Adipocyte (in vitro differentiated cells): ENCODE measurements at places on chromosomes 12 and 14.

DNA sequence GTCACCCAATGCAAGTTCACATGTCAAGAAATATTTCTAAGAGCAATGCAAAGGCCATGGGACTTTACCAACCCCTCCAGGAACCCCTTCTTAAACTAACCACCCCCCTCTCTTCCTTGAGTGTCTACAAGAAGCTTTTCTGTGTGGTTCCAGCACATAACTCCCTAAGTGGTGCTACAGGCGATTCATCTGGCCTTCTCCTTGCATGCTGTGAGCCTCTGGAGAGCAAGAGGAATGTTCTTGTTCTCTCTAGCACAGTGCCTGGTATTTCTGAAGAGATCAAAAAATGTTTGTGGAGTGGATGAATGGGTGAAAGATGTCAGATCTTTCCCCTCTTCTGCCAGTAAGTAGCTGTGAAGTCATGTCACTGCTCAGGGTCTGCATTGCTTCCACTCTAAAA is 5.9 kb upstream of the RNASE12 start:
- no peak for DNase-seq

GRCh38 chr14:67140556-67140955 is 48.7 kb upstream of the GARIN2 start:
- DNase-seq, result no peak

- DNase-seq, result peak; percentile 19
Observed at GRCh38 chr12:31118347-31119191, 44.9 kb downstream of the DDX11 start.

DNA sequence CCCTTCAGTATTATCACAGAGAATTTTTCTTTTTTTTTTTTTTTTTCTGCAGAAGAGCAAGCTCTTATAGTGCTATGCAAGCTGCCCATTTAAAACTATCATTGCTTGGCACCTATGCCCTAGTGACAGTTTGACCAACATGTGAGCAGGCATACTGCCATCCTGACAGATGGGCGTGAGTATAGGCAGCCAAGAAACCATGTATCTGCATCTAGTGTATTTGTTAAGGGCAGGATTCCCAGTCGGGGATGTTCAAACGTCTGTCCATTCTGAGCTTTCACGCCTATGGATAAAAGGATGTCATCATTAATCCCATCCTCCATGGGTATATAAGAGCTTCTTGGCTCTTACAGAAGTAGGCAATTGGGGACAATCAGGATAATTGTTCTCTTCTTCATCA is 8.8 kb downstream of the VRK1 start:
- DNase-seq, result no peak

- DNase-seq, result no peak
Observed at GRCh38 chr14:102727336-102728095, 49.7 kb upstream of the TRAF3 start.

DNA sequence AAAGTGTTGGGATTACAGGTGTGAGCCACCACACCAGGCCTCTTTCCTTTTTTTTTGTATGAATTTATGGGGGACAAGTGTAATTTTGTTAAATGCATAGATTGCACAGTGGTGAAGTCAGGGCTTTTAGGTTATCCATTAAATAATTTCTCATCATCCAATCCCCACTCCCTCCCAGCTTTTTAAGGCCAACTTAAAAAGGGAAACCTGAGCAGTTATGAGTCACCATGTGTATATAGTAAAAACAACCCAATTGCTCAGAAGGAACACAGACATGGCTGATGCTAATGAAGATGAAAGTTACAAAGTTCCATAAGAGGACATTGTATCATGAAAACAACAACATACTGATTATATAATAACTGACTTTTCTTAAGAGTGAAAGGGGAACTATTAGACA is 25.6 kb upstream of the ARID2 start:
- peak; percentile 8 for DNase-seq

- no peak for DNase-seq
Observed at GRCh38 chr12:85509081-85509856, 229.2 kb downstream of the ALX1 start.

GRCh38 chr14:73738518-73739173 is 24.5 kb upstream of the PNMA1 start:
- DNase-seq, result no peak

DNA sequence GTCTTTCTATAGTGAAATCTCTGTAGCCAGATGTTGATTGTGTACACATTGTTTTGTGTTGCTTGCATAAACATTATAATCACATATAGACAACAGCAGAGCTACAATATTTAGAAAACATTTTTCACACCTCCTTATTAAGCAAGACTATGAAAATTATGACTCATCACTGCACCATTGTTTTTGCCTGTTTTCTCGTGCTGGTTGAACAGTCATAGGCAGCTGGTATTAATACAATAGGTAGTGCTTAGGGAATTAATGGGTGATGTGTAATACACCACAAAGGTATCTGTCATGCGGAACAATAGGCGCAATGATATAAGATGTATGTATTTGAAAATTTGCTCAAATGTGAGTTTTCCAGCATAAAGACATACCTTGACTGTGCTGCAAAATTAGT is 449.3 kb downstream of the FOXG1 start:
- no peak for DNase-seq

DNA sequence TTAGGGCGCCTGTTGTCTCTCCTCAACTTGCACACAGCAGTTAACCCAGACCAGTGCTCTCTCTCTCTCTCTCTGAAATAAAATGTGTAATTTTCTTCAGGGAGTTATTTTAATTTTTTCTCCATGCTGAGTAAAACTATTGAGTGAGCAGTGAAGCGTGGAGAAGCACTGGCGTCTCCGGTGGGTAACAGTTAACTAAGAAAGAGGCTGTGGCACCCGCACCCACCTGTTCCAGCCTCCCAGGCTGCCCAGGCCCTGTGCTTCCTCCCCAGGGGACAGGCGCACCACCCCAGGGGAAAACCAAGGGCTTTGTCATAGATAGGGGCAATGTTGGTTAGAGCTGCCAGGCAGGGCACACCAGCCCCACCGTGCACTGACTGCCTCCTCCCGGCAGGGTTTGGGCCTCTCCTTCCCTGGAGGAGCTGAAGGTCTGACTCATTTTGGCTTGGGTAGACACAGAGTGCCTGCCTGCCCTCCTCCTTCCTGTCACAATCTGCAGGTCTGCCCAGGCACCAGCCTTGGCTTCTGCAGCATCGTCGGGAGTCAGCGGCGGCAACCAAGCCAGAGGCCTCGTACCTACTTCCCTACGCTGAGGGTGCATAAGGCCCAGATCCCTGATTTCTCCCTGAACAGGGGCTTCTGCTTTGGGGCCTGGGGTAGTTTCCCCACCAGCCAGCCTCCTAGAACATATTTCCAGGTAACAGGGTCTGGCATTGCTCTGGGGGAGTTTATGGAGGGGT is 3.9 kb downstream of the HOXC5 start:
- DNase-seq, result no peak

DNA sequence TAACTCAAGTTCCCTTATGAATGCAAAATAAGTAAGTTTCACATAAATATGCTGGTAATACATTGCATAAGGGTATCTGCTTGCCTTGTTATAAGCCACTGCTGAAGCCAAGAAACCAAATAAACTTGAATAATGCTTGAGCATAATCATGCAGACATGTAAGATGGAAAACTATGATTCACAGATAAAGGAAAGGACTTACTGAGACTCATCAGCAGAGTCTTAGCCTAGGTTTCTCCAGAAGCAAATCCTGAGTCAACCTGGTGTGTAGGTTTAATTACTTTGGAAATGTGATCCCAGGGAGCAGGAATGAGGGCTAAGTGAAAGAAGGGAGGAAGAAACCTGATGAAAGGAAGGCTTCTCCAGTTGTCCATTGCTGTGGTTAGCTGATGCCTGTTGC is 107.7 kb upstream of the BTG1 start:
- no peak for DNase-seq

DNA sequence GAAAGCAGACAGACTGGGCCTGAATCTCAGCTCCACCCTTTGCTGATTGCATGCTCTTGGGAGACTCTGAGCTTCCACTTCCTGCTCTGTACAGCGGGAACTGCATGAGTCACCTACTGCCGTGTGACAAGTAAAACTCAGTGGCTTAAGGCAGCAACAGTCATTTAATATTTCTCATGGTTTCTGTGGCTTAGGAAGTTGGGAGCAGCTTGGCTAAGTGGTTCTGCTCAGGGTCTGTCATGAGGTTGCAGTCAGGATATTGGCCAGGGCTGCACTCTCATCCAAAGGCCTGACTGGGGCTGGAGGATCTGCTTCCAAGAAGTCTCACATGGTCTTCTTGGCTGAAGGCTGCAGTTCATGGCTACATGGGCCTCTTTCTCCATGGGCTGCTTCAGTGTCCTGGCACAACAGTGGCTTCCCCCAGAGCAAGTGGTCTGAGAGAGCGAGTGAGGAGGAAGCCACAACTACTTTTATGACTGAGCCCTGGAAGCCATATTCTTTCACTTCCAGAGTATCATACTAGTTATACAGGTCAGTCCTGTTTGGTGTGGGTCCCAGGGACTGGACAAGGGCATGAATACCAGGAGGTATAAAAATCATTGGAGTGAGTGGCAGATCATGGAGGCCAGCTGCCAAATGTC is 49.7 kb downstream of the FAM222A start:
- peak; percentile 3 for DNase-seq

DNA sequence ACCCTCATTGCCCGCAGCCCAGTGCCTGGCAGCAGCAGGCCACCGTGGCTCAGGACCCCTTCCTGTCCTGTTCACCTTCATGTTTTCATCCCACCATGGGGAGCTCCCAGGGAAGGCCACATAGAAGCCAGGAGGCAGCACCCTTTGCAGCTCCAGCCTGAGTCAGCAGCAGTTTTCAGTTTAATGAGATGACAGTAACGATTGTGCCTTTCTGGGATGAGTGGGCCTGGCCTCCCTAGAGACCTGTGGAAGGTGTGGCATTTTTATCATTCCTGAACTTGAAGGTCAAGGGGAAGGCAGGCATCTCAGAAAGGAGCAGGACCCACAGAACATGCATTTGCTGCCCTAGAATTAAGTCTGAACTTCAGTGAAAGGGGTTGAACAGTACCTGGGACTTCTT is 532.8 kb downstream of the FUT8 start:
- DNase-seq, result no peak

DNA sequence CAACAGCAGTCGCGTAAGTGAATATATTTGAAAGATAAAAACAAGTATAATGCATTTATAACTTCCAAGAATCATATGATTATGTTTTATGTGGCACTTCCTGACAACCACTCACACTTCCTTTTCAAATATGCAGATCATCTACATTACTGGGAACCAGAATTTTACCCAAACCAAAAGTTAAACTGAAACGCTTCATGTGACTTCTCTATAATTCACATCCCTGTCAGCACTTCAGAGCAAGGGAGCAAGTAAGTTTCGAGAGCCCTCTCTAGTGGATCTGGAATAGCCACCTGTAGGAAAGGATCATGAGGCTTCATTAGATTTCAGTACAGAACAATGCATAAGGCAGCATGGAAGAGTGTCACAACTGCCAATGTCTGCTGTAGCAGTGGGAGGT is 13.7 kb upstream of the ALX1 start:
- DNase-seq, result no peak

- no peak for DNase-seq
Observed at GRCh38 chr12:114403011-114403689, 2.8 kb downstream of the TBX5 start.

- DNase-seq, result no peak
Observed at GRCh38 chr14:30296931-30297405, 262.0 kb upstream of the G2E3 start.

- no peak for DNase-seq
Observed at GRCh38 chr12:93608313-93608712, 35.8 kb downstream of the SOCS2 start.

GRCh38 chr12:112029301-112029700 is 16.1 kb downstream of the ERP29 start:
- DNase-seq, result no peak

DNA sequence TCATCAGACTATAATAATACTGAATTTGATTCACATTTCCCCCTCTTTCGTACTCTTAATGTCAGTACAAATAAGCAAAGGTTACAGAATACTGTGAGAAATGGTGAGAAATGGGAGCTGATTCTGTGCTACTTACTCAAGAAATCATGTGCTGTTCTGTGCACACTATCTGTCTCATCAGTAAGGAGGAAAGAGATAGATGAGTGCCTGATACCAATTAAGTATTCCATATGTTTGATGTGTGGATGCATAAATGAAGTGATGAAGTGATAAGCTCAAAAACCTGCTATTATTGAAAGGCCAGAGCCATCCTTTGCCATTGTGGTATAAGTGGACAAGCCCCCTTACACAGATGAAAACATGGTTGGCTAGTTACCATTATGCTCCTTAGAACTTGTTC is 127.7 kb downstream of the PDE3A start:
- DNase-seq, result no peak

DNA sequence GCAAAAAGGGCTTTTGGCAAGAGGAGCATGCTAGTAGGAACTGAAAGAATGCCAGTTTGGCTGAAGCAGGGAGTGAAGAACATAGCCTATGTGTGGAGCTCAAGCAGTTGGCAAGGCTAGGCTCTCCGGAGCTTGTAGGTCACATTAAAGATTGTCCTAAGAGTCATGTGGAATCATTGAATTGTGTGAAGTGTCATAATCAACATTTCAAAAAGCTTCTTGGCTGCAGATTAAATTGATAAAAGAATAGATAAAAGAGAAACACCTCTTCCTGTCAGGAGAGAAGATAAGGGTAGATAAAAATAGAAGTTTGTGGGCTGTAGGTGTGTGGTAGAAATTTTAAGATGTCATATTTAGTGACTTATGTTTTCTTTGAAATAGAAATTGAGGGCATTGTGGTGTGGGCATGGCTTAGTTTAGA is 36.1 kb downstream of the CPSF6 start:
- no peak for DNase-seq

DNA sequence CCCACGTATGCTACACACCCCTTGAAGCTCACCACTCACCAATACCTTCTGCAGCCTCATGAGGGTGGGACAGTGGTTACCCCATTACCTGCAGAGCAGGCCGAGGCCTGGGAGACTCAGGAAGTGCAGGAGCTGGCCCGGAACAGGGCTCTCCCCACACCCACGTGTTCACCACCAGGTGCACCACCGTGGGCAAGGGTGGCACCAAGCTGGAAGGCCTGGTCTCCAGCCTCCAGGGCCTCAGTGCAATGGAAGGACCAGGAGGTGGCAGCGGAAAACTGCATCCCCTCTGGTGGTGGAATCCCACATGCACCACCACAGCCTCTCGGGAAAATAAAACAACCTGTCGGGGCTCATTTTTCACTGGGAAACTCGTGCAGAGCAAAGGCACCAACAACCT is 36.4 kb downstream of the ITPK1 start:
- DNase-seq, result peak; percentile 16

DNA sequence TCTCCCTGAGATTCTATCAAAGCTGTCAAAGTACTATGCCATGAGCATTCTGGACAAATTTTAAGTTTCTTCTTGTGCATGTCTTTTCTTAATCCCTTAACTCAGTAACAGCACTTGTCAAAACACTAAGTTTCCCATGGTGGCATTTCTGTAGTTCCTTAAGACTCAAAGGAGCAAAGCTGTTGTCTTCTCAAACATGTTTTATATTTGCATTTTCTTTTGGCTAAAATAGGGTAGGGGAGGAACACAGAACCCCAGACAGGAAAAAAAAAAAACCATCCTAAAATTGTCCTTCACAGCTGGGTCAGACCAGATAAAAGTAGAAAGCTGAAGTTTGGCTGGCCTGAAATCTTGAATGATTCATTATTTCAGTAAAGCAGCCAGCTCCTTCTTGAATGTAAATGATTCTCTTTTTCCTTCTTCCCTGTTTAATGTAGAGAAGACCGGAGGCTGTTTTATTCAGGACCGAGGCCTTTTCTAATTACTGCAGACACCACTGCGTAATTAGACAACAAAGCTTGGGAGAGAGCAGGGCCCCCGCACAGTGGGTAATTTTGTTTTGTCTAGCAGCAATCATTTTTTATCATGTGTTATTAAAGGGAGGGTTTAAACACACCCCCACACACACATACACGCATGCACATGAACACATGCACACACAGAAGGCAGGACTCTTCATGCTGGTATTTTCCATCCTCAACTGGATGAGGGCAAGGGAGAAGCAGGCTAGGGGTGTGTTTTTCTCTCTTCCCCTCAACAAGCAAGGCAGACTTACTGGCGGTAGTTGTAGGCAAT is 51.0 kb downstream of the PAH start:
- no peak for DNase-seq
